Activated T-cell treated with anti-CD3 and anti-CD28 coated beads for 4 hours (primary cell): ENCODE measurements at places on chromosomes 3 and 15.

DNA sequence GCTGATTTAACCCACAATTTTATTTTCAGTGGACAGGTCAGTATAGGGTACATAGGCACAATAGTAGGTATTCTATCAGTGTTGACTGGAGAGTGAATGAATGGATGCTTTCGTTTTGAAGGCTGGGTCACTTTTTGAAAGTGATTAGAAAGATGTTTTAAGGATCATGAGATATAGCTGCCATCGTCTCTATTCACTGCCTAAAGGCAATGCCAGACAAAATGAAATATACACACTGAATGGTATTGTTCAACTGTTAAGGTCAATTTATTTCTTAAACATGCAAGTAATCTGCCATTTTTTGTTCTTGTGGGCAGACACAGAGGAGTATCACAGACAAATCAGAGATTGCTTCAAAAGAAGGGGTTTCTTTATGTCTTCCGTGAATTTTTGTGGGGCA lies 395.3 kb downstream of the VGLL3 start:
- DNase-seq: no peak

DNA sequence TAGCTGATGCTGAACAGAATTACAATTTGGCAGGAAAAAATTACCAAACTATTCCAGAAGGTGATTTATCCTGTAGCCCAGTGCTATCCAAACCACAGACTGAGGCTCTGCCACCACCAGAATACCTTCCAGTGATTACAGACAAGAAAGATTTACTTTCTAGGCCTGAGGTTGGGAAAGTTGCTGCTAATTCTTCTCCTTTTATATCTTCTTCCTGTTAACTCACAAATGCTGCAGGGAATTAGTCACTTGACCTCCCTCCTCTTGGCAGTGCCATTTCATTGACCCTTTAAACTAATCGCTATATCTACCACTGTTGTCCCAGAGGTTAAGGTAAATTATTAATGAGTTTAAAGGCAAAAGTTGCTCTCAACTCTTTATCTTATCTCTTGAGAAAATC lies 118.4 kb downstream of the CTNNB1 start:
- no peak for DNase-seq

DNA sequence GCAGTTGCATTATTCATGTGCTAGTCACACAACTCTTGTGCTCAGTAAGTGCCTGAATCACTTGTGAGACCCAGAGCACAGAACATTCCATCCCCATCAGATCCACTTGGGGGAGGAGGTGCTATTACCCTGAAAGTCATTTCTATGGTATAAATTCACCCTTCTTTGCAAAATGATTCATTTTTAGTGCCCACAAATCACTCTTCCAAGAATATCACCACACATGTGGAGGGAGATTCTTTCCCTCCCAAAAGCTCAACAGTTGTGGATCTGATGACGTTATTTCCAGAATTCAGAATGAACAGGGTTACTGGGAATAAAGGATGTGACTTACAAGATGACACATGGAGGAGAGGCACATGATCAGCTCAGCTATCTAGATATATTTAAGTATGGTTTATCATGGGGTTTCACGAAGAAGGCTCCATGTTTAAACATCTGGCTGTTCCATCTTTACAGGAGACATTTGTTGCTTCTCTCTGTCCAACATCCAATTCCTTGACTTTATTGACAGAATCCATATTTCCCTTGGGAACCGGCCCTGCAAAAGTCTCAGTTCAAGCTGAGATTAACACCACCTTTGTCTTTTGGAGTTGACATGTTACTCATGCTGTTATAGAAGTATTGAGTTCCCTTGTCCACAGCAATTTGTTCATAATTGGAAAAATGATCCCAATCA lies 214.2 kb upstream of the PROK2 start:
- no peak for DNase-seq

DNA sequence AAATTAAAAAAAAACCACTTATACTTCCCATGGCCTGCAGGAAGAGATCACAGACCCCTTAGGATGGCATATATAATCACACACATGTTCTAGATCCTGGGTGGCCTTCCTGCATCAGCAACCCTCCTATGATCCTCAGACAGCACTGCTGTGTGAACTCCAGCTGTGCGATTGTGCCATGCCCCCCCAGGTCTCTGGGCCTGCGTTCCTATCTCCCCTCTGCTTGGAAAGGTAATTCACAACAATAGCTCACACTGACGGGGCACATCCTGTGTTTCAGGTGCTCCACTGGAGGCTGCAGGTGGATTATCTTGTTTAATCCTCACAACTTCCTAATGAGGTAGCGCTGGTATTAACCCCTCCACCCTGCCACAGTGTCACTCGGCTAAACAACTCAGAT lies 71.2 kb upstream of the GLCE start:
- no peak for DNase-seq

- DNase-seq: no peak
These were observed 77.3 kb downstream of the CNTN3 start for GRCh38 chr3:74537164-74537563.

DNA sequence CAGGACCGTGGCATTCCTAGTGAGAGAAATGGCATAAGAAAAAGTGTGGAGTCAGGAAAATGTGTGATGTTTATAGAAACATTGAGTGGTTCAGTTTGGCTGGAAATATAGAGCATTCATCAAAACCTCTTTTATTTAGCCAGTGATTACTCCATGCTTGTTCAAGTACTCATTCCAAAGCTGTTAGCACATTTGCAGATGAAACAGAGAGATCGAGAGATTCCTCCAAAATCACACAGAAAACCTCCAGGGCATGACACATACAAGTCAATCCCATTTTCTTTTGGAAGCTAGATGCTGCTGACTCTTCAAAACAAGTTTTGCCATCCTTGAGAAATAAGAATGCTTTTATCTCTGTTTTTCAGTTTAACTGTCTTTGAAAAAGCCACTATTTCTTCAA lies 11.5 kb upstream of the MB21D2 start:
- DNase-seq: no peak

- no peak for DNase-seq
These were observed 117.6 kb downstream of the CHST2 start for GRCh38 chr3:143237077-143237627.
